ENCODE measurements at places on chromosomes 5 and 9.

DNA sequence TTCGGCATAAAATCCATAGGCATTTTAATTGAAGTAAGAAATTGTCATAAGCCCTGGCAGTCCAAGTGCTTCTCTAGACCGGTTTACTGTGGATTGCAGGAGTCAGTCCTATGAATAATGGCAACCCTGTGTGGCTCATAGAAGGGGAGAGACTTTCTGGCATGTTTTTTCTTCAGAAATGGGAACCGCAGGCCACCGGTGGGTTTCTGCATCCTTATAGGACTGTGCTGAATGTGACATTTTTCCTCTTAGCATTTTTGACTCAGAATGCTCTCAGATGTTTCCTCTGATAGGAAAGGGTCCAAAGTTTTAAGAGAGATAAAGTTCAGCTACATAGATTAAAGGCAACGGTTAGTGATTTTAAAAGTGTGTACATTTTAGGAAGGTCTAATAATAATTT, 6.3 kb downstream of the DAPK1 start:
- no peak for DNase-seq

DNA sequence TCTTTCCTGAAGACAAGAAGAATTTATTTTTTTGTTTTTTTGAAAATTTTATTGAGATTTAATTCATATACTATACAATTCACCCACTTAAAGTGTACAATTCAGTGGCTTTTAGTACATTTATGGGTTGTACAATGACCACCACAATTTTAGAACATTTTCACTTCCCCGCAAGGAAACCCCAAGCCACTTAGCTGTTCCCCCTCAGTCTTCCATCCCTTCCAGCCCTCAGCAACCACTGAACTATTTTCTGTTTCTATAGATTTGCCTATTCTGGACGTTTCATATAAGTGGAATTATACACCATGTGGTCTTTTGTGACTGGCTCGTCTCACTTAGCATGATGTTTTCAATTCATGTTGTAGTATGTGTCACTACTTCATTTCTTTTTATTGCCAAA, 28.0 kb downstream of the DNAI1 start:
- no peak for DNase-seq

DNA sequence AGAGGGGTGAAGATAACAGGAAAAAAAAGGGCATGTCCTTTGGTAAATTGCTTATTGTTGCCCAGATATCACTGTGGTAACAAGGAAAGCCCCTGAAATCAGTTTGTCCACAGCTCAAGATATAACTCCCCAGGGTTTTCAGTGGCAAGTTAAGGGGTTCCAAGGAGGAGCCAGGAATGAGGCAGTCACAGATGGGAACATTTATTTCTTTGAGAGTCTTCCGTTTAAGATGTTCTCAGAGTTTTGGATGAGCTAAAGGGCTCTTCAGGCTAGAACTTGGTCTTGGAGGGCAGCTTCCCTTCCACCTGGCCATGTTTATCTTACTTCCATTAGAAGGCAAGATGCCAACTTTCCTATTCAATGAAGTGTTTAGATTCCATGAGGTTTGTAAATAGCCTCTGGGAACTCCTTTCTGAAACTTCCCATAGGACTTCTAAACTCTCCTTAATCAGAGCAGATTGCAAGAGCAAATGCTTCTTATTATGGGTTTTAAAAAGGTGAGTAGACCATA, 277.6 kb upstream of the TNC start:
- no peak for DNase-seq

- no peak for DNase-seq
Observed at GRCh38 chr5:95080441-95080840, 204.5 kb downstream of the MCTP1 start.

GRCh38 chr9:4117835-4118610, 181.8 kb downstream of the GLIS3 start:
- peak; percentile 18 for DNase-seq

GRCh38 chr5:74316064-74316603, 324.4 kb downstream of the ENC1 start:
- no peak for DNase-seq

DNA sequence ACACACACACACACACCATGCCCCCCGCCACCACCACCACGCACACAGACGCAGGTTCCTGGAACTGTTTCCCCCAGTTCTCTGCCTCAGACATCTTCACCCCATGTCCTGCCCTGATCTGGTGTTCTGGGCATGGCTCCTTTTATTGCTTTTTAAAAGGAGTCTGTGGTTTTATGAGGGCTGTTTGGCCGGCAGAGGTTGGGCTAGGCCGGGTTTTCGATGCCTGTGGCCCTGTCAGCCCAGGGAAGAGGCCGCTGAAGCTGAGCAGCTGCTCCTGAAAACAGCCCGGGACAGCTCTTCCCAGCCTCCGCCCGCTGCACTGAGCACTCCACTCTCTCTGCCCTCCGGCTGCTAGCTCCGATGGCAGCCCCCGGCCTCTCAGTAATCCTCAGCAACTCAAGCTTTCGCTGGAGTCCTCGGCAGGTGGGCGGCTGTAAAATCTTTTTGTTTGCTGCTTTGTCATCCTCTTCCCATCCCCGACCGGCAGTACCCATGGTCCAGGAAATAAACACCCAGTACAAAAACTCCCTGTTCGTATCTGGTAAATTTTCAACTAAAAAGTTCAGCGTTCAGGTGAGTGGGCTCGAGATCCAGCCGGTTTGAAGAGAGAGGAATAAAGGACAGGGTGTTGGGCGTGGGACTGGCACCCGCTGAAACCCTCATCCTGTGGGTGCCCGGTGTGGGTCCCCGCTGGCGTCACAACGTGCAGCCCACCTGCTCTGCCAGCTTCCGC, 103.0 kb upstream of the ERCC6L2 start:
- no peak for DNase-seq

DNA sequence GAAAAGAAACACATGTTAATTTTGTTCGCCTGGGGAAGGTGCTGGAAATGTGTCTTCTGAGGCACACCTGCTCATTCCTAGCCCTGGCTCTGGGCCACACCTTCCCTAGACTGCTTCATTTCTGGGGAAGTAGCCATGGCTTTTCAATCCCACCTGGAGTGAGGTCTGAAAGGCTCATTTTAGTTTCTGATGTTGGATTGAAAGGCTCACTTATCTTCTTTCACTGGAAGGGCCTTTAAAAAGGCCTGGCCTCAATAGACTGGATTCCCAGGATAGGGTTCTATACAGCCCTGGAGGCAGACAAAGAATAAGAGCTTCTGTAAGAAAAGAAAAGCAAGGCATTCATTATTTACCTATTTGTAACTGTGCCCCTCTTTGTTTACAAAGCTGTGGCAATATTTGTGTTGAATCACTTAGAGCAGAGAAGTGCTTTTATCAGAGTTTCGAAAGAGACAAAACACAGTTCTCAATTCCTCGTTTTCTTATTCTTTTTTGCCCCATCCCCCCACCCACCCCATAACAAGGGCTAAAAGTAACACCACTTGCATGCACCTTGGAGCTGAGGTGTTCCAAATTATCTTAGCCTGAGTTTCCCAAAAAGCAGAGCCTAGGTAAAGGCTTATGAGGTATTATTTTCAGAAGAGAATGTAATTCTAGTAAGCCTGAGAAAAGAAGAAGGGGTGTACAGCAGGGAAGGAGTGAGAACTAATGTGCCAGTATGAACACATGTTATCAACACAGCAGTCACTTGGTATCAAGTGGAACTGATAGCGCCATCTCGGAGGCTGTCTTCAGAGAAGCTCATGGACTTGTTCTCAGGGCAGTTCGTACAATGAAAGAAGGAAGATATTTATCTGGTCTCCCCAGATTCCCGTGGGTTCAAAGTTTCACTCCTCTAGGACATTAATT, 413.1 kb downstream of the KCTD16 start:
- no peak for DNase-seq

DNA sequence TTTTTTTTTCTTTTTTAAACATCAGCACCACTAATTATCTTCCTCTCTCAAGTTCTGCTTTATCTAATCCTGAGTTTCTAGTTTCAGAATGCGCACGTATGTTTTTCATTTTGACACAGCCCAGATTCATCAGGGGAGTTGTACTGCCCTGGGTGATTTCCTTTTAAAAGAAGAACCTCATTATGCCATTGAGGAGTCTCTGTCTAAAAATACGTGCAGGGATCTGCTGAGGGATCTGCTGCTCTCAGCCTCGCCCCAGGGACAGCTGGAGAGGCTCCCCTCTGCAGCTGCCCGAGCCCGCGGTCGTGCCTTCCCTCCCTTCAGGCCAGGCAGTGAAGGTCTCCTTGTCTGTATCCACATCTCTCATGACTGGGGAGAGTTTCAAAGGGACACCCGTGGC, 273.1 kb downstream of the ARHGEF28 start:
- DNase-seq: no peak

- peak; percentile 56 for DNase-seq
Observed at GRCh38 chr5:151051066-151051930, 29.5 kb downstream of the TNIP1 start.

- peak; percentile 33 for DNase-seq
Observed at GRCh38 chr5:140239939-140240700, 62.8 kb downstream of the PFDN1 start.

GRCh38 chr9:8733131-8733954, 933.8 kb upstream of the DMAC1 start:
- DNase-seq: no peak

- no peak for DNase-seq
Observed at GRCh38 chr9:36192196-36192595, 1.5 kb downstream of the CLTA start.

- no peak for DNase-seq
Observed at GRCh38 chr5:74040065-74040551, 414.1 kb downstream of the ARHGEF28 start.

- DNase-seq: no peak
Observed at GRCh38 chr5:172897481-172898217, 61.6 kb upstream of the RPL26L1 start.

DNA sequence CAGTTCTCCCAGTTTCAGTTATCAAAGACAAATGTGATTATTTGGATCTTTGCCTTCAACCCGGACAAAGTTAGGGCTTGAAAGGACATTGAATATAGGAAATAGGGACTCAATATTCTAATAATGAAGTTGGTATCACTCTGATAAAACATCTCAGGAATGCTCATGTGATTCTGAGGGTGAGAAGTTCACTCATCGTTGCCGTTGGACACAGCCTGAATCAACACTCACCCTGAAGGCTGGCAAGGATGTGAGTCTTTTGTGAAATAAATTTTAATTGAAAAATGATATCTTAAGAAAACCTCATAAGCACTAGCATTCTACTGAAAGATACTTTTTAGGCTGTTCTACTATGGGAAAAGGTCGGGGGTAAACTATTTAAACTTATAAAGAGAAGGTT, 44.8 kb upstream of the C9orf72 start:
- DNase-seq: no peak

GRCh38 chr5:66849803-66850202, 253.6 kb downstream of the MAST4 start:
- no peak for DNase-seq

DNA sequence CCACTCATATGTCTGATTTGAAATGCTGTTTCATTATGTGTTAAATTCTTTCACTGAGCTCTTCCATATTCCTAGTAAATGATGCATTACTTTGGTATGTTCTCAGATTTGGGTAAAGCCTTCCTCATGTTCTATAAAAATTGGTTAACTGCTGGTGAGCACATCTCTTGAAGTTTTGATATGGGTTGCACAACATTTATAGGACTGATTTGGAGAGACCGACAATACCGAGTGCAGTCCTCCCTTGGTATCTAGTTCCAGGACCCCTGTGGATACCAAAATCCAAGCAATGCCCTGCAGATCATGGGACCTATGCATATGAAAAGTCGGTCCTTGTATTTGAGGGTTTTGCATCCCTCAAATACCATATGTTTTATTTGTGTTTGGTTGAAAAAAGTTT, 37.8 kb downstream of the WDR36 start:
- no peak for DNase-seq

Measured in stimulated activated CD8-positive, alpha-beta memory T cell treated with anti-CD3 and anti-CD28 coated beads, Interleukin-15, amount 100 ng/mL, for 48 hours (primary cell).